ENCODE measurements at places on chromosomes 4 and X. TPM values are rescaled to one million over a fixed set of nuclear protein-coding genes. Genes with fewer than 3 reads are reported as not detected.
A peak's percentile ranks its signal among the peaks of the same experiment; 100 is the strongest.

- DNase-seq: no peak
These were observed 407.6 kb upstream of the NDST3 start for GRCh38 chr4:117626664-117627063.

ALB gene
- not detected for total RNA-seq

SMIM43 gene
- total RNA-seq: 0.09 TPM

SPINK2 gene
- not detected for total RNA-seq

- DNase-seq: no peak
These were observed 127.3 kb upstream of the AMOT start for GRCh38 chrX:112967903-112968302.

IL2RG gene
- total RNA-seq: 3.4 TPM

GRCh38 chr4:126451237-126451873 is 1136.6 kb downstream of the FAT4 start:
- no peak for DNase-seq

PLP1 gene
- total RNA-seq: 2.5 TPM

DNA sequence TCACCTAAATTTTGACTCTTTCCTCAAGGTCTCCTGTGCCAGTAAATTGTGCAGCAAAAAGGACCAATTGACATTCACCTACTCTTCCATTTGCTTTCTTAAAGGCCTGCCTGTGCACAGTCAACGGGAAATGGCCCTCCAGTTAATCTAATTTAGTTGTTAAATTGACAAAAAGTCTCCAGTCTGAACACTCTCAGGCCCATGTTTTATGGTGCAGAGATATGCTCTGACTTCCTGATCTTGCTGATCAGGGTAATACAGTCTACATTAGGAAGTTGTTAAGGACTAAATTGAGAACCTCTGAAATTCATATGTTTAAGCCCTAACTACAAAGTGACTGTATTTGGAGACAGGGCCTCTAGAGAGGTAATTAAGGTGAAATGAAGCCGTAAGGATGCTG is 133.6 kb upstream of the IL15 start:
- DNase-seq: no peak

AKAP14 gene
- total RNA-seq: not detected

DNA sequence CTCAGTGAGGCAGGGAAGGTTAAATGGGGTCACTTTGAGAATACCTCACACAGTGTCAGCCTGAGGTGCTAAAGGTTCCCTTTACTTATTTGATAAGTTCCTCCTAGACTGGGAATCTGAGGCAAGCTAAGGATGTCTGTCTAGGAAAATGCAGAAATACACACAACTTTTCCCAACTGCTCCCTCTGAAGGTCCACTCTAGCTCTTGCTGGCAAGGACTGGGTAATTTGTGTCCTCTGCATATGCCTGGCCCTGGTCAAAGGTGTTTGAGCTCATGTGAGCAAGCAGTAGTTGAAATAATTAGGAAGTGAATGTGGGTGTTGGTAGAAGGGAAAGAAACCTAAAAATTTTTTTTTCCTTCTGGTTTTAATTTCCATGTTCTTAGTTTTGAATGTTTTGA is 21.3 kb downstream of the TXLNG start:
- no peak for DNase-seq

SPANXN3 gene
- not detected for total RNA-seq

TMEM35A gene
- 0.47 TPM for total RNA-seq

GRCh38 chr4:26065833-26066232 is 151.8 kb downstream of the SMIM20 start:
- no peak for DNase-seq

DNA sequence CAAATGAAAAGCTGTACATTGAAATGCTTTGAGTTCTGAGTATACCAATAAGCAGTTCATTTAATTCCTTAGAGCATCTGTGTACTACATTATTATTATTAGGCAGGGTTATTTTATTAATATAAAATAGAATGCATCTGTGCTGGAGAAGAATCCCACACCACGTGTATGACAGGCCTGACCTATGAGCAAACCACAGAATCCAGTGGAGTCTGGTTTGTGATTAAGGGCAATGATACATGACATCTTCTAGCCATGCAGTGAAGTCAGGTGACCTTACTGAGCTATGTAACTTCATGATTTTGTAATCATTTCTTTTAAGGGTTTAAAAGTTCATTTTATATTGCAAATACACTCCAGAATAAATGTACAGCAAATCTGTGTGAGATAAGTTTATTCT is 1165.0 kb upstream of the TENM3 start:
- DNase-seq: no peak

DNA sequence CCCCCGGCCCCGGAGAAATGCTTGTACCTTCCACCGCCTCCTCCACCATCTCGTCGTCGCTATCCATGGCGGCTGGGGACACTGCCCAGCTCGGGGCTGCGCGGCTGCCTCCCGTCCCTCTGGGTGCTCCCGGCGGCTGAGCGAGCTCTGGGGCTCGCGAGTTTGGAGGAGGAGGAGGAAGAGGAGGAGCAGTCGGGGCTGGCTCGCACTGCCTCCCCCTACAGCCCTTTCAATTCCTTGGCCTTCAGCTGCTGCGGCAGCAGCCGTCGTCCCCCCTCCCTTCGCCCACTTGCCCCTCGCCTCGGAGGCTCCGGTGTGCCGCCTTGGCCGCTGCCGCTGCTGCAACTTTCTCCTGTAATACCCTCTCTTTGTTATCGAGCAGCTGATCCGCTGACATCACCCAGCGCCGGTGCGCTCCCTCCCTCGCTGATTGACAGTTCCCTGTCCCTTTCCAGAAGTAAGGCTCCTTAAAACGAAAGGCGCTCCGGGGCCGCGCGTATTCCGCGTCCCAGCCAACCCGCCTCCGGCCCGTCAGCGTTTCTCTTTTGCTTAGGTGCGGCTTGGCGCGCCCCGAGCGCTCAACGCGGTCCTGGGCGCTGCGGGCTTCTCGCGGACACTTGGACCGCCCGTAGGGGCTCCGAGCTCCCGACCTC is at the start of gene SETD7:
TSS of gene SETD7 (minus strand) at position 149 of the 653 bp plus-strand sequence. CDS start at position 67, 82 bp downstream.
- peak; percentile 83 for DNase-seq

DHRSX gene
- 30.3 TPM for total RNA-seq

DNA sequence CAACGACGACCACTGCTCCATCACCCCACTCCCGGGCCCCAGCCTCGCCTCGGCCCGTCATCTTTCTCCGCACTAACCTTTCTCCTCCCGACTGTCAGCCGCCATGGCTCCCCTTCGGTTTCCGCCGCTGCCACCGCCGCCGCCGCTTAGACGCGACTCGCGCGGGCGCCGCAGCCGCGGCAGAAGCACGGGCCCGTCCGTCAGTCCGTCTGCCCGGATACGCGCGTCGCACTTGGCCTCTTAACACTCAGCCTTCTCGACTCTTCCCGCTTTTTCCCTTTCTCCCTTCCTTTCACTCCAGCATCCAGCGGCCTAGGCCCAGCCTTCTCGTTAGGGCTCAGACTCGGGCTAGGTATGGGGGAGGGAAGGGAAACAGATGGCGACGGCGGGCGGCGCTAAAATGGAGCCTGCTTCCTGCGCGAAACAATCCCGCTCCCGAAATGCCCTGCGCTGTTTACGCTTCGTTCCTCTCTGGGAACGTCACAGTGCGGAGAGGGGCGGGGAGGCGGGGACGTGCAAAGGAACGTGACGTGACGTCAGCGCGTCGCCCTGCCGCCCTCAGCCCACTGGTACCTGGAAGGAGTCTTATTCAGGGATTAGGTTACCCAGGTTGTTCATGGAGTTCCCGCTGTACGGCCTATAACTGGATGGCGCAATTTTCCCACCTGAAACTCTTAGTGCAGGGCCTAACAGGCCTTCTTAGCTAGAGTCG is at the start of gene YTHDC1:
TSS of gene YTHDC1 (minus strand) at position 442 of the 712 bp plus-strand sequence. CDS start at position 105, 337 bp downstream.
- peak; percentile 98 for DNase-seq

- DNase-seq: no peak
These were observed 138.8 kb downstream of the AREG start for GRCh38 chr4:74583757-74584156.

GRCh38 chrX:136577552-136577951 is 45.5 kb downstream of the VGLL1 start:
- peak; percentile 29 for DNase-seq

- no peak for DNase-seq
These were observed 339.2 kb downstream of the DCAF12L2 start for GRCh38 chrX:125826774-125827451.

All from heart right ventricle (tissue), 16 donors.